ENCODE measurements at places on chromosomes 12 and 14. TPM values are rescaled to one million over a fixed set of nuclear protein-coding genes. Genes with fewer than 3 reads are reported as not detected.
A peak's percentile ranks its signal among the peaks of the same experiment; 100 is the strongest.

Gene SERPINA3
- 248 TPM for total RNA-seq

Gene RPL10L
- total RNA-seq, result not detected

Gene ANKS1B
- total RNA-seq, result 28.7 TPM

Gene ST8SIA1
- 8.3 TPM for total RNA-seq

Gene P2RX2
- 3.8 TPM for total RNA-seq

Gene CD163L1
- 1.3 TPM for total RNA-seq

- no peaks in the 10 kb centered on the region for H3K4me1 ChIP-seq
- H3K27ac ChIP-seq, result no peak overlapping the region
- peaks cover 92% of the 10 kb centered on the region for H3K36me3 ChIP-seq
- no peak for DNase-seq
These were observed 20.6 kb upstream of the CSRNP2 start for GRCh38 chr12:51103977-51104376.

GRCh38 chr12:85530456-85530855 is 250.4 kb downstream of the ALX1 start:
- H3K4me1 ChIP-seq, result no peaks in the 10 kb centered on the region
- H3K27me3 ChIP-seq, result no peaks in the 10 kb centered on the region
- DNase-seq, result no peak
- no peaks in the 10 kb centered on the region for H3K36me3 ChIP-seq

- peak overlapping the region; percentile 12 for H3K4me3 ChIP-seq
- H3K4me1 ChIP-seq, result peaks cover 73% of the 10 kb centered on the region
- H3K27ac ChIP-seq, result peak overlapping the region; percentile 89
- no peaks in the 10 kb centered on the region for H3K36me3 ChIP-seq
These were observed 96.3 kb downstream of the ITPK1 start for GRCh38 chr14:93019367-93019843.

DNA sequence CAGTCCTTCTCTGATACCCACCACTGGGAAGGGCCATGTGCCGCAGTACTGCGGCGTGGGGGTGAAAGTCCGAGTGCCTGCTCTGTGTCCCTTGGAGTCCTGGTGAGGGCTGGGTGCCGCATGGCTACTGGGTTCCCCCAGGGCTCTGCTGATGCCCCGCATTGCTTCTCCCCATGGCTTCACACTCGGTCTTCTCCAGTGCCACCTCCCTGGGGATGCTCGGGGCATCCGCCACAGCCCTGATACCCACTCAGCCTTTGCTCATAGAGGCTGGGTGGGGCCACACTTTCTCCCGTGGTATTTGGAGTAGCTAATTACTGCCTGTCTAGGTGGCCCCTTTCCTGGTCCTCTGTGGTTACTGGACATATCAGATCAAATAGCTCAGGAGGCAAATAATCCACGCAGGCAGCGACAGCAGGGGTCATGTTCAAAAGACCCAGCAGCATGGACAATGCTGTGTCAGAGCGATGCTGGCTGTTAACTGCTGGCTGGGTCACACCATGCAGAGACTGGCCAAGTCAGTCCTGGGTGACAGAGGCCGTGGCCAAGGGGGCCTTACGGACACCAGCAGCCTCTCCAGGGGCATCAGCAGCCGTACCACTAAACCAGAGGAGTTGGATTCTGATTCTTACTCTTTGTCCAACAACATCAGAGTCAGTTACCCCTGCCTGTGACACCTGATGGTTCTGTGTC is 106.5 kb downstream of the ADGRD1 start:
- DNase-seq, result no peak
- H3K4me1 ChIP-seq, result no peaks in the 10 kb centered on the region
- no peak overlapping the region for H3K4me3 ChIP-seq
- no peaks in the 10 kb centered on the region for H3K27me3 ChIP-seq
- no peaks in the 10 kb centered on the region for H3K36me3 ChIP-seq

DNA sequence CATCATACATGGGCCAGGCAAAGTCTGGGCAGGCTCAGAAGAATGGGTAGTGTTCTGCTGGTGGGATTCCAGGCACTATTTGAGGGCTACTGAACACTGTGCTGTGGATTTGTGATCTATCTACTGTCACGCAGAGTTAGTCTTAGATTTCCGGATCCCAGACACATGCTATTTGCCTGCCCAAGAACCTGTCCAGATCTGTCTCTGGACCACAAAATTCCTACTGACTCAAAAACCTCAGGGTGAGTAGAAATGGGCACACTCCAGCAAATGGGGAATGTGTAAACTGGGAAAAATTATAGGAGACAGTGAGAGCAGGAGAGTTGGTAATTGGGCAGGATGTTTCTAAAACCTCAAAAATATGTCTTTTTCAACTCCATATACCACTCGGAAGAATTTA is 129.9 kb downstream of the GALC start:
- no peak for DNase-seq
- H3K27me3 ChIP-seq, result no peaks in the 10 kb centered on the region
- no peak overlapping the region for H3K27ac ChIP-seq
- no peak overlapping the region for H3K4me3 ChIP-seq
- no peaks in the 10 kb centered on the region for H3K36me3 ChIP-seq

GRCh38 chr14:100525615-100526014 is 61.6 kb downstream of the BEGAIN start:
- no peak overlapping the region for H3K4me3 ChIP-seq
- peaks cover 50% of the 10 kb centered on the region for H3K36me3 ChIP-seq
- no peaks in the 10 kb centered on the region for H3K27me3 ChIP-seq
- DNase-seq, result no peak
- no peaks in the 10 kb centered on the region for H3K4me1 ChIP-seq

- H3K4me3 ChIP-seq, result no peak overlapping the region
- DNase-seq, result no peak
- peaks cover 8% of the 10 kb centered on the region for H3K4me1 ChIP-seq
- no peaks in the 10 kb centered on the region for H3K36me3 ChIP-seq
- no peak overlapping the region for H3K27ac ChIP-seq
These were observed 45.1 kb upstream of the CPM start for GRCh38 chr12:68977909-68978610.

DNA sequence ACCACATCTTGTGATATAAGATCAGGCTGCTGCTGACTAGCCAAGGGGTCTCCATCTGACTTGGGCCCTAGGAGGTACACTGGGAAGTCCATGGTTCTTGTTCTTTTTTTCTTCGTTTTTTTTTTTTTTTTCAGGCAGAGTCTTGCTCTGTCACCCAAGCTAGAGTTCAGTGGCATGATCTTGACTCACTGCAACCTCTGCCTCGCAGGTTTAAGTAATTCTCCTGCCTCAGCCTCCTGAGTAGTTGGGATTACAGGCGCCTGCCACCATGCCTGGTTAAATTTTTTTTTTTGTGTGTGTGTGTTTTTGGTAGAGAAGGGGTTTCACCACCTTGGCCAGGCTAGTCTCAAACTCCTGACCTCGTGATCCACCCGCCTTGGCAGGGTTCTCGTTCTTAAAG is 178.2 kb downstream of the RMST start:
- no peak overlapping the region for H3K4me3 ChIP-seq
- no peaks in the 10 kb centered on the region for H3K27me3 ChIP-seq
- DNase-seq, result no peak
- no peaks in the 10 kb centered on the region for H3K36me3 ChIP-seq
- no peak overlapping the region for H3K27ac ChIP-seq
- H3K4me1 ChIP-seq, result no peaks in the 10 kb centered on the region

- H3K4me1 ChIP-seq, result peaks cover 53% of the 10 kb centered on the region
- no peaks in the 10 kb centered on the region for H3K36me3 ChIP-seq
These were observed at the start of gene KDM2B for GRCh38 chr12:121580959-121581685. Gene KDM2B (minus strand): TSS chr12:121581023. CDS start chr12:121580911, 112 bp downstream.

- H3K27ac ChIP-seq, result peak overlapping the region; percentile 89
- no peaks in the 10 kb centered on the region for H3K27me3 ChIP-seq
- DNase-seq, result peak; percentile 97
- H3K36me3 ChIP-seq, result peaks cover 4% of the 10 kb centered on the region
- H3K4me1 ChIP-seq, result peaks cover 53% of the 10 kb centered on the region
- peak overlapping the region; percentile 72 for H3K4me3 ChIP-seq
These were observed 27.7 kb upstream of the HIGD1C start for GRCh38 chr12:50924439-50925341.

DNA sequence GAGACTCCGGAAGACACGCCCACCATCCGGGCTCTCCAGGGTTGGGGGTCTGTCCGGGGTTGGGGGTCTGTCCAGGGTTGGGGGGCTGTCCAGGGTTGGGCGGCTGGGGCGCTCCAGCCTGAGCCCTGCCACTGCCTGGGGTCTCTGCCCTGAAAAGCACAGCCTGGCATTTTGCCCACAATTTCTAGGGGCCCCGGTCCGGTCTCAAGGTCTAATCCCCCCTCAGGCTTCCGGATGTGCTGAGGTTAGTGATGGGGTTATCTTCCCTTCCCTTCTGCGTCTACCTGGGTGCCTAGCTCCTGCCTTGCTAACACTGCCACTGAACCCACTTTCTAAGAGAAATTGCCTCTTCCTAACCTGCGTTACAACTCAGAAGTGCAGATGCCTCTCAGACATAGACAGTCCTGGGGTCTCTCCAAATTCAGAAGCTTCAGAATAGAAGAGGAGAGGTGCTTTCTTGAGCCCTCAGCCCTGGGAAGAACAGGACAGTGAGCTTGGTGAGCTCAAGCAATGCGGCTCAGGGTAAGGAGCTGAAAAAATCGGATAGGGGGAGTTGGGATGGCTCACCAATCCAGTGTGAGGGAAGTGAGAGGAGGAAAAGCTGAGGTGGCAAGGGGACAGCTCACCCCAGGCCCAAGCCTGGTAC is 5.7 kb downstream of the LHX5 start:
- no peak overlapping the region for H3K4me3 ChIP-seq
- H3K36me3 ChIP-seq, result no peaks in the 10 kb centered on the region
- H3K27ac ChIP-seq, result no peak overlapping the region
- peaks cover 85% of the 10 kb centered on the region for H3K27me3 ChIP-seq
